Smooth muscle cell of the umbilical artery (primary cell): ENCODE measurements at places on chromosomes 6 and 20. TPM values are rescaled to one million over a fixed set of nuclear protein-coding genes. Genes with fewer than 3 reads are reported as not detected.

The LGSN gene
- total RNA-seq, result under 0.01 TPM in 1 of 2 replicates, not detected in the other

The INSM1 gene
- not detected in 2 replicates for total RNA-seq

The CABLES2 gene
- 2.4 TPM in 2 replicates for total RNA-seq

The CFAP61 gene
- 0.32 TPM in 1 of 2 replicates, not detected in the other for total RNA-seq

The OR2B6 gene
- not detected in 2 replicates for total RNA-seq

The PPP1R11 gene
- total RNA-seq, result 16.3 and 17.2 TPM in 2 replicates

The HAO1 gene
- total RNA-seq, result not detected in 2 replicates

The CAPN11 gene
- not detected in 2 replicates for total RNA-seq

The TNFRSF6B gene
- total RNA-seq, result 16.3 and 95.5 TPM in 2 replicates

The SLC22A7 gene
- not detected in 2 replicates for total RNA-seq
